ENCODE measurements at places on chromosomes 11 and 22.

DNA sequence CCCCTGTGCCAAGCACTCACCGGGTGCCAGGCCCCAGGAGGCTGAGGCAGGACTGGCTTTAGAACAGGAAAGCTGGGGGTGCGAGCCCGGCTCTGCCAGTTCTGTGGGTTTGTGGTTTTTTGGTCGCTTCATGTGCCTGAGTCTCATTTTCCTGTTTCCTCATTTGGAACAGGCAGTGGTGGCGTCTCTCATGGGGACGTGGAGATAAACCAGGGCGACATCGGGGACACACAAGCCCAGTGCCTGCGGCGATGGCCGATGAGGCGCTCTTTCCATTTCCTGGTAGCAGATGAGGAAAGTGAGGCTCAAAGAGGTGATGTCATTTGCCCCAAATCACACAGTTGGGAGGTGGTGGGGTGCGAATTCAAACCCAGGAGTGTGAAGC is 20.8 kb upstream of the CHKA start:
- DNase-seq: no peak

DNA sequence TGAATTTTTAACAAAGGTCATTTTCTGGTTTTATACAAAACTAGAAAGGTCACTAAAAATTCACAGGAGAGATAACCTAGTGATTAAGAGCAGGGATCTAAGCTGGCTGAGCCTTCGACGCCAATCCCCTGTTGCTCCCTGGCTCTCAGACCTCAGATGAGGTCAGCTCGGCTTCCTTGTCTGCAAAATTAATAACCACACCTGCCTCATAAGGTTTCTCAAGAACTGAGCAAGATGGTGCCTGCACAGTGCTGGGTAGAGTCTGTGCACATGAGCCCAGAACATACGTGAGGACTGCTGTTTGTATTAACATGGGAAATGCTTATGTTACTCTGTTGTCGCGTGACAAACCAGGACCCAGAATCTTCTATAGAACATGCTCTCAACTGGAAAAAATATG is 24.4 kb upstream of the CD5 start:
- DNase-seq: no peak

DNA sequence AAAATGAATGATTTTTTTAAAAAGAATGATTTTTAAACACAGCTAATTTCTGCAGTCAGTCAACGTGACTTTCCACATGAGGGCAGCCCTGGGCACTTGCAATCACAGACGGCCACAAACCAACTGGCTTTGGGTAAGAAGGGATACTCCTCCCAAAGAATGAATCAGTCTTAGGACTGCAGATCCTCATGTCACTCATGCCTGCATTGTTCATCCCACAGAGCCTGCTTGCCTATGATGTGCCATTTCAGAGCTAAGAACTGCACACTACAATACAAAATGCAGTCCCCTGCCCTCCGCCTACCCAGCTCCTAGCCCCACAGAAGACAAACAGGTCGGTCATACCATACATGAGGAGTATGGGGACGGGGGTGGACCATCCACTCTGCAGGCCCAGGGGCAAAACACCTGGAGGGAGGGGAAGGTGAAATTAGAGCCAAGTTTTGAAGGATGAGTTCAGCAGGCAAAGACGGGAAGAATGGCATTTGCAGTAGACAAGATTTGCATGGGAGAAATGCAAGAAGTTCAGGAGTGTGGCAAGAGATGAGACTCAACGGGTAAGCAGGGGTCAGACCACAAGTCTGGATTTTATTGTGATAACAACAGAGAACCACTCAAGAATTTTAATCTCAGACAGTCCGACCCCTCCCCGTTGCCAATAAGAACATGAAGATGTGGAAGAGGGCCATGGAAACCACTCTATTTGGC is 24.7 kb downstream of the PACSIN2 start:
- DNase-seq: no peak

GRCh38 chr11:16612566-16613261 is 125.7 kb upstream of the C11orf58 start:
- DNase-seq: no peak

- DNase-seq: no peak
Measured at GRCh38 chr22:44379817-44380755, 67.3 kb upstream of the SHISAL1 start.

GRCh38 chr11:854601-855329 is 12.1 kb downstream of the TSPAN4 start:
- no peak for DNase-seq

Data from T follicular helper cell (primary cell).